Skin of body (tissue), 3 donors: ENCODE measurements at places on chromosomes 4 and X. TPM values are rescaled to one million over a fixed set of nuclear protein-coding genes. Genes with fewer than 3 reads are reported as not detected.

DNA sequence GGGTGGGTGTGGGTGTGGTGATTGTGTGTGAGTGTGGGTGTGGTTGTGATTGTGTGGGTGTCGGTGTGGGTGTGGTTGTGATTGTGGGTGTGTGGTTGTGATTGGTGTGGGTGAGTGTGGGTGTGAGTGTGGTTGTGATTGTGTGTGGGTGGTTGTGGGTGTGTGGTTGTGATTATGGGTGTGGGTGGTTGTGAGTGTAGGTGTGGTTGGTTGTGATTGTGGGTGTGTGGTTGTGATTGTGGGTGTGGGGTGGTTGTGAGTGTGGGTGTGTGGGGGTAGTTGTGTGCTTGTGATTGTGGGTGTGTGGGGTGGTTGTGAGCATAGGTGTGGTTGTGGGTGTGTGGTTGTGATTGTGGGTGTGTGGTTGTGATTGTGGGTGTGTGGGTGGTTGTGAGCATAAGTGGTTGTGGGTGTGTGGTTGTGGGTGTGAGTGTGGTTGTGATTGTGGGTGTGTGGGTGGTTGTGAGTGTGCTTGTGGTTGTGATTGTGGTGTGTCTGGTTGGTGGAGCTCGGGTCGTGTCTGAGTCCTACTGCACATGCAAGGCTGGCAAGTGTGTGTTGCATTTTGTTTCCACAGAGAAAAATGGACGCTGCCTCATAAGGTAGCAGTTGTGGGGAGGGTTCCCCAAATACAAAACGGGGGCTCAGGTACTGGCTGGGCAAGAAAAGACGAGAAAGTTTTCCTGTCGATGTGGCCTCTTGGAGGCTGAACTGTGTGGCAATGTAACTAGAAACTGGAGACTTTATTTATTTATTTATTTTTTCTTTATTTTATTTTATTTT lies 116.7 kb downstream of the UBE2K start:
- no peak for DNase-seq

- no peak for DNase-seq
Measured at GRCh38 chrX:49921109-49921508, 1.3 kb upstream of the CLCN5 start.

DNA sequence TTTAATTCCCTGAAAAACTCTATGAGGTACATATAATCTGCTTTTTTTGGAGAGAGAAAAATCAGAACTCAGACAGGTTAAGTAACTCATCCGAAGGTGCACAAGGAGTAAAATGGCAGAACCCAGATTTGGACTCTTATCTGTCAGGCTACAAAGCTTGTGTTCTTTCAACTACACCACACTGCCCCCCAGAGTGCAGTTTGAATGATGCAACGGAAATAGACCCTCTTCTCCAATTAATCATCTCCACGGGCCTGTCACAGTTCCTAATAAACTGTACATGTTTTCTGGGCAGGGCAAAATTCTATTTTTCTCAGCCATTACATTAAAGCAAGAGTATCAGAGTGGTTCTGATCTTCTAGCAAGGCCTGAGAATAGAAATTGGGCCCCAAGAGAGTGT lies 35.3 kb upstream of the DCX start:
- DNase-seq: no peak

GRCh38 chr4:66275411-66276038 lies 605.2 kb upstream of the EPHA5 start:
- DNase-seq: no peak

DNA sequence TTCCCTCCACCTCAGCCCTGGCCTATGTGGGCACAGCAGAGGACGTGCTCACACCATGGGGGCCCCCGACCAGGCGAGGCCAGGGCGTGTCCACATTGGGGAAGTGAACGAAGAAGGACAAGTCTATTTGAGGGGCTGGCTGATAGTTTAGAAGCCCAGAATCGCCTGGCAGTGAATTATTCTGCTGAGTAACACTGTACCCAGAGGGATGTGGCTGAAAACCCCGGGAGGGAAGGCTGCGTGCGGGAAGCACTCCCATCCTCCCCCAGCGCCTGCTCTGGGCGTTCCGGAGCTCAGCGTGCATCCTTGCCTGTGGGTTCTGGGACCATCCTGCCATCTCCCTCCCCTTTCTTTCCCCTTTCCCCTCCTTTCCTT lies 66.6 kb downstream of the TRMT44 start:
- no peak for DNase-seq

DNA sequence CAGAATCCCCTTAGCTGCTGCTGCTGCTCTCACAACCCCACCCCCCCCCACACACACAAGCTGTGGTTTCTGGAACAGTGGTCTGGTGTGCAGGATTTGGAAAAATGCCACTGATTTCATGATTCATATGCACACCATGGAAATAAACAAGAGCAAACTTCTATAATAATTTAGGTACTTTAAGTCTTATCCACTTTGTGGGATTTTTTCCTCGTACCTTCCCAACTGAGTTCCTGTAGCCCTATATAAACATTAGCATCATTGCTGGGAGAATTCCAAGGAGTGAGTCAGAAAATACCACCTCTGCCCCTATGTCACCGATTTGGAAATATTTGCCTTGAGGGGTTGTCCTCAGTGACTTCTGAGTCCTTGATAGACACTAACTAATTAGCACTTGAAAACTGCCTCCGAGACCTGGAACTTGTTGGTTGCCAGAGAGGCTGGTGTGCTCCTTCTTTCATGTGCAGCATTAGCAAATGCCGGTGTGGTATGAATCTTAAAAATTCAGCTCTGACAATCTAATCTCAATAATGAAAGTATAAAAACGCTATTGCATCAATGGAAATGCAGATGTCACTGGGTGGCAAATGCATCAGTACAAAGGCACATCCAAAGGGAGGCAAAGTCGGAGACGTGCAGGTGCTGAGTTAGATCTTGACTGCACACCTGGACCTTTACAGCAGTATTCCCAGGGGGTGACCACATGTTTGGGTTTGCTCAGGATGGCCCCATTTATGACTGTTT lies 61.8 kb downstream of the CPE start:
- DNase-seq: no peak

The RBMX2 gene
- total RNA-seq: 17.7 TPM

The GABRQ gene
- 0.79 TPM for total RNA-seq

The PPEF2 gene
- total RNA-seq: 0.10 TPM

The ANOS1 gene
- 15.9 TPM for total RNA-seq

The C4orf36 gene
- total RNA-seq: 1.9 TPM

The NUDT10 gene
- 2.3 TPM for total RNA-seq
